Thoracic aorta (tissue), 2 donors: ENCODE measurements at places on chromosomes 13 and 19. TPM values are rescaled to one million over a fixed set of nuclear protein-coding genes. Genes with fewer than 3 reads are reported as not detected.

Gene KLK5
- total RNA-seq: not detected

DNA sequence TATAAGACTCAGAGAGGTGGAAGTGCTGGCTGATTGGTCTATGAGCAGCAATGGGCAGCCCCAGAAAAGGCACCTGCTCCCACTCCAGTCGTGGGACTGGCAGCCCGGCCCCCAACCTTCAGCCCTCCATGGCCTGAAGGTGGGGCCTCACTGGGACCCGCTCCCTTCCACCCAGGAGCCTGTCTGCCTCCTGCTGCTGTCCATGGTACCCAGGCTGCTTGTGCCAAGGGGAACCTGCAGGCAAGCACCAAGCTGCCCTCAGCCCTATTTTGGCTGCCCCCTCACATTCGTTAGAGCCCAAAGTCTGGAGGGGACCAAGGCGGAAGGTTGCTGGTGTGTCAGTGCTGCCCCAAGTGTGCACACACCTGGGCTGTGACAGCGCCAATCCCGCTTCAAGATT is 2304.9 kb downstream of the PCDH9 start:
- no peak for DNase-seq

DNA sequence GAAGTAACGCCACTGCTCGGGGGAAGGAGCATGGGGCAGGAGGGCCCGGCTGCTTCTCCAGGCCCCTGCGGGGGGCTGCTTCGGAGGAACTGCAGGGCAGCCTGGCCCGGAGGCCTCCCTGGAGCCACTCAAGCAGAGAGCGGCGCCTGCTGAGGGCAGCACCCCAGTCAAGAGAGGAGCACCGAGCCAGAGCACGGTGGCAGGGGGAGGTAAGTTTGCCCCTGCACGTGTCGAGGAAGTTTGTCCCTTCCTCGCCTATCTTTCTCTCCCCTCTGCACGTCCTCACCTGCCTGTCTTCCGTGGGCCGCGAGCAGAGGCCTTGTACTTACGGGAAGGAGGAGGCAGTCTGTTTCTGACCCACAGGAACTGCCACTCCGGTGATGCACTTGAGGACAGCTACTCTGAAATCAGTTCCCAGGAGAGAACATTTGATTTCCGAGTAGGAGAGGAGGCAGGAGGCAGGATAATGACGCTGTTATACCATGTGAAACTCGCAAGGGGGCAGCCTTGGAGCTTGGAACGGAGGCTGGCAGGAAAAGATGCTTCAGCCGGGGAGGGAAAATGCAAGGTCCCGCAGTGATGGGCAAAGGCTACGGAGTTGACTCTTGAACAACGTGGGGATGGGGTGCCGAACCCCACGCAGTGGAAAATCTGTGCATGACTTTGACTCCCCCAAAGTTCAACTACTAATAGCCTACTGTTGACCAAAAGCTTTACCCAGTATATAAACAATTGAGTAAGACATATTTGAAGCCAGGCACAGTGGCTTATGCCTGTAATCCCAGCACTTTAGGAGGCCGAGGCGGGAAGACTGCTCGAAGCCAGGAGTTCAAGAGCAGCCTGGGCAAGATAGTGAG is 5.0 kb downstream of the FFAR1 start:
- no peak for DNase-seq

DNA sequence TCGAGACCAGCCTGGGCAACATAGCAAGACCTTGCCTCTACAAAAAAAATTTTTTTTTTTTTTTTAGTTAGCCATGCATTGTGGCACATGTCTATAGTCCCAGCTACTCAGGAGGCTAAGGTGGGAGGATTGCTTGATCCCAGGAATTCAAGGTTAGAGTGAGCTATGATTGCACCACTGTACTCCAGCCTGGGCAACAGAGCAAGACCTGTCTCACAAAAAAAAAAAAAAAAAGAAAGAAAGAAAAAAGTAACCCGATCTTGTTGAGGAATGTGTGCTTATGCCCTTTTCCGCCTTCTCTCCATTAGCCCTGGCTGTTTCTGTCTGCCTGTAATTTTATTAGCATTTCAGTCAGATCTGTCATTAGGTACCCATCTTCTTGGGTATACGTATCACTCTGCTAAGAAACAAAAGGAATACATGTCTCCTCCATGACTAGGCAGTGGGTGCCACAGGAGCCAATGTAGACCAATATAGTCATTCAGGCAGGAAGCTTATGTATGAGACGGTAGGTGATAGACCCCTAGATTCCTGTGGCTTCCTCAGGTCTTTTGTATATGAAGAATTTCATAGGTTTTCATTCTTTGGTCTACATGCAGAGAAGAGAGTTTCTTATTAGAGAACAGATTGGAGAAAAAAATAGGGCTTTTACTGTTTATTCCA is 59.6 kb upstream of the NPAS1 start:
- DNase-seq: no peak

DNA sequence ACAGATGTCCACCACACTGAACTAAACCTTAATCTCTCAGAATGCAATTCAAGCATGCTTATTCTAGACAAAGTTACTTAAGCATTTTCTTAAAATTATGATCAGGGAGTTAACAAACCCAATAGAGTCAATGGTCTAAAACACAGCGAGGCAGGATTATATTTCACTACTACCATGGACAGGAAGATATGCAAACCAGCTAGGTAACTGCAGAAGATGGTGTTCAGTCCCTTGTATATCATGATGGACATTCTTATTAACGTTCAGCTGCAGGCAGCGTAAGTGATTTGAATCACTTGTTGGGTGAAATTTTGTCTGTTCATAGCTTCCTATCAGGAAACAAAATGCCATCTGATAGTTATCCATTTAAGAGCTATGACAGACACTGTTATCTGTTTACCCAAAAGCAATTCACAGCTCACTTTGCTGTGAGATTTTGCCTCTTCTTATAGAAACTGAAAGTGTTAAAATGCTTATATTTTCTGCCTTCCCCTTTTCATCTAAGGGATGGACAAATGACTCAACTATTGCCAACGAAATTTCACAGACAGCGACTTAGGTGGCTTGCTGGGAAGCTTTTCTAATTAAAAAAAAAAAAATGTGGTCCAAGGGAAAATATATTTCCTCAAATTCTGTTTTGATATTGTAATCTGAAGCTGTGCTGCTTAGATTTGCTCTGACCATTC is 591.9 kb downstream of the DACH1 start:
- DNase-seq: no peak
